Caudate nucleus (tissue), 63 donors: ENCODE measurements at places on chromosomes 6 and 20.

DNA sequence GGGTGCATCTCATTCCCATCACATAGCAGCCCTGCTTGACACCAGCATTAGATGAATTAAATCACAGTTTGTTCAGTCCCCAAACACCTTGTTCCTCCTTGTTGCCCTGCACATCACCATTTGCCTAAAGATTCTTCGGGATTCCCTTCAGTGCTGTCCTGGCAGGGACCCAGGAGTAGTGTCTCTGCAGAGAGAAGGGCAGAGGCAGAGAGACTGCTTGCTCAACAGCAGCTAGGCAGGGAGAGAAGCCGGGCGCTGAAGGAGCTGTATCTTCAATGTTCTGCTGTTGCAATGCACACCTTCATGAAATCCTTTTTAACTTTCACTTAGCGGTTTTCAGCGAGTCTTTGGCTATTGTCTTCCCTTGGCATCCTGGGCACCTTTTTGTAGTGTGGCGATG is 362.9 kb downstream of the FARS2 start:
- DNase-seq: no peak

DNA sequence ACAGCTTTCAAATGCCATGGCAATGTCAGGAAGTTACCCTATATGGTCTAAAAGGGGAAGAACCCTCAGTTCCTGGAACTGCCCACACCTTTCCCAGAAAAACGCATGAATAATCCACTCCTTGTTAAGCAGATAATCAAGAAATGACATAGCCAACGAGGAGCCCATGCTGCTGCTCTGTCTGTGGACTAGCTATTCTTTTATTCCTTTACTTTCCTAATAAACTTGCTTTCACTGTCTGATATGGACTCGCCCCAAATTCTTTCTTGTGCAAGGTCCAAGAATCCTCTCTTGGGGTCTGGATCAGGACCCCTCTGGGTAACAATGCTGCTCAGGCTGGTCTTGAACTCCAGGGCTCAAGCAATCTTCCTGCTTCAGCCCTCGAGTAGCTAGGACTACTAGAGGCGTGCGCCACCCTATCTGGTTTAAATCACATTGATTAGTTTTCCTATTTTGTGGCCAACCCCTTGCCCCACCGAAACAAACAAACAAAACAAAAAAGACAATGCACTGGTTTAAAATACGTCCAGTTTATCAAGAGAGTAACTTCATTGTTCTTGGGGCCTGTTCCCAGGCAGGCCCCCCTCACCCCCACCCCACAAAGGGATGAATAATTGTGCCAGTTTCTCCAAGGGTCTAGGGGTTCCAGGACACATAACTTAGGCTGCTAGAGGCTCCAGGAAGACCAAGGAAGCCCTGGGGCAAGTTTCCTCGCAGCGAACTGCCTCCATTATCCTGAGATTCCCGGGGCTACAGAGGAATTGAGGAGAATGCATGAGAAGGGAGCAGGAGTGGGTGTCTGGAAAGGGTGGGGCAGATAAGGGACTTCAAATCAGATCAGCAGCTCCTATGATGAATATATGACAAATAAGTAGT is 10.1 kb upstream of the AKAP12 start:
- DNase-seq: no peak

GRCh38 chr6:22098601-22099031 is 198.2 kb downstream of the PRL start:
- DNase-seq: no peak

DNA sequence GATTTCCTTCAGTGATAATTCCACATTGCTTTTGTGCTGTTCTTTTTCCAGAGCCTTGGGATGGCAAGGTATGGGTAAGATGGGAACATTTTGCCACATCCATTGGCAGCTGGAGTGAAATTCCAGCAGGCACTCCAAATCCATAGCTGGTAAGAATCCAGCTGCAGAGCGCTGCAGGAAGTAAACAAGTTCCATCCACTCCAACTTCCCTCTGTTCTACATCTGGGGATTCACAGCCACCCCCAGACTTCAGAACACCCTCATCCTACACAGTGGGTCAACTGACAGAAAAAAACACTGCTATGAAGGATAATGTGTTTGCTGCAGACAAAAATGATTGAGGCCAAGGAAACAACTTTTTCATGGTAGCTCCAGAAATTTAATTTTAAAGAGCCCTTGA is 747.8 kb downstream of the MAFB start:
- DNase-seq: no peak

GRCh38 chr6:31228476-31228875 is 43.4 kb downstream of the HLA-C start:
- DNase-seq: no peak
